ENCODE measurements at places on chromosomes 1 and 21.

GRCh38 chr1:87594736-87595383 lies 266.2 kb downstream of the LMO4 start:
- DNase-seq: no peak

- no peak for DNase-seq
Measured at GRCh38 chr1:153245466-153245865, 14.0 kb upstream of the LORICRIN start.

DNA sequence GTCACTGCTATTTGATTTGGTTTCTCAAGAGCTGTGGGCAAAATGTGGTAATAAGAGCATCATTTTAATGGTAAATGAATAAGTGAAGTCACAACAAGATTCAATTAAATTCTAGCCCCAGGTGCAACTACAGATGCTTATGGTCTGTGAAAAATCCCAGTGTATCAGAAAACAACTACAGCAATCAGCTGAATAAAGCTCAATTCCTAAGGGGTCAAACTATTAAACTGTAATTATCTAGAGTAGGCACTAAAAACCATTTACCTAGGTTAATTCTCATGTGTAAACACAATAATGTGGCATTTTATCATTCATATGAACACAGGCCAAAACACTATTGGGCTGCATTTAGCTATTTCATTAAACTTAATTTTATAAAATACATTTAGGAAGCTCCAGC lies 9.6 kb downstream of the TARBP1 start:
- DNase-seq: no peak

- DNase-seq: no peak
Measured at GRCh38 chr1:187956975-187957374, 1128.2 kb downstream of the PLA2G4A start.

- DNase-seq: no peak
Measured at GRCh38 chr1:119015547-119015946, 27.4 kb upstream of the TBX15 start.

GRCh38 chr1:200034262-200034557 lies 6.7 kb downstream of the NR5A2 start:
- no peak for DNase-seq

DNA sequence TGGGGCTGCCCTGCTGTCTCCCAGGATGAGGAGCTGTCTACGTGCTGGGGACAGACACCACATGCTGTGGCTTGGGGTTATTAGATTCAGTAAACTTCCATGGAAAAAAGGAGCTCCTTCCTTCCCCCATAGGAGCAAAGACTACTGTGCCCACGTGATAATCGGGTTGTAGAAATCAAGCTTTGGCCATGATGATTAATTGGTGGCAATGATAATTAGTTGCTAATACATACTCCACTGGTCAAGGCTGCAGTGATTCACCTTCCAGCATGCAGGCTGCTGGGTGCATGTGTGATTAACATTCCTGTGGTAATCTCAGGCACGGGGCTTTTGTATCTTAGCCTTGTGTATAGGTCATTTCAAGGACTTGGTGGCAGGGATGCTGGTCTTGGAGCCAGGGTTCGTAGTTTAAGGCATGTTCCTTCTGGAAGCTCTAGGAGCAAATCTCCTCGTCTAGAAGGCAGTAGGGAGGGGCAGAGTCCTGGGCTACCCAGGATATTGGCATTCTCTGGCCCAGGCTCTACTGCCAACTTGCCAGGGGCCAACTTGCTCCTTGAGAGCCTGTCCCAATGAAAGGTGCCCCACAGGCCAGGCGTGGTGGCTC lies 41.4 kb downstream of the TMCO4 start:
- no peak for DNase-seq
